ENCODE measurements at places on chromosomes 16 and 17.
A peak's percentile ranks its signal among the peaks of the same experiment; 100 is the strongest.

- DNase-seq: no peak
Measured at GRCh38 chr17:16415031-16415924, at the start of gene TRPV2. TSS of gene TRPV2 (plus strand) at chr17:16415571. CDS start at chr17:16417669, 2,098 bp downstream.

DNA sequence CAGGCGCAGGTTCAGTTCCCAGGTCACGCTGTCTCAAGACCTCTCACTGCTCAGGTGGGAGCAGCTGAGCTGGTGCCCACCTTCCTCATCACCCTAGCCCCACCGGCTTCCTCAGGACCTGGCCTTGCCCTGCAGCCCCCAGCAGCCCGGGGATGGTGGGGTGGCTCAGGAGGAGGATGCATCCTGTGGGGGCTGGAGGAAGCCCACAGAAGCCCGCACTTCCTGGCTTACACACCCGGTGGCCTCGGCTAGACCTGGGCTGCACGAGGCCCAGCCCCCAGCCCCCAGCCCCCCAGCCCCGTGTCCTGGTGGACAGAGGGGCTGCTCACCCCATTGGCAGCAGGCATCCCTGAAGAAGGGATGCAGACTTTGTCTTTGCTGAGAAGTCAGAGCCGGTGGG lies 43.4 kb downstream of the BAHCC1 start:
- no peak for DNase-seq

DNA sequence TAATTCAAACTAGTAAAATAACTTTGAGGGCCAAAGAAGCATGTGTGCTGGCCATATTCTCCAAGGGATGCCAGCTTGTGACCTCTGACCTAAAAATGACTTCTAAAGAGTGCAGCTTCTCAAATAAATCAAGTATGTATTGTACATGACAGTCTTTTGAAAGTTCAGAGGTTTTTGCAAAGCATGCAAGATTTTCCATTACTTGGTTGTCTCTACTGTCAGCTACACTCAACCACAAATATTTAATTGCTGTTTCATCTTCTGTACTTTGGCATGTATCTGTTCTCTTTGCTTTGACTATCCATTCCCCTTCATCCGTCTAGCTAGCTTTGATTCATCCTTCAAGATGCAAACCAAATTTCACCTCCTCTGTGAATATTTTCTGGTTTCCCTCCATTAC lies 121.9 kb upstream of the HS3ST2 start:
- no peak for DNase-seq

- DNase-seq: peak; percentile 15
Measured at GRCh38 chr17:64781014-64781756, 119.1 kb upstream of the SMURF2 start.

GRCh38 chr17:67784364-67785121 lies 40.8 kb upstream of the BPTF start:
- DNase-seq: no peak

DNA sequence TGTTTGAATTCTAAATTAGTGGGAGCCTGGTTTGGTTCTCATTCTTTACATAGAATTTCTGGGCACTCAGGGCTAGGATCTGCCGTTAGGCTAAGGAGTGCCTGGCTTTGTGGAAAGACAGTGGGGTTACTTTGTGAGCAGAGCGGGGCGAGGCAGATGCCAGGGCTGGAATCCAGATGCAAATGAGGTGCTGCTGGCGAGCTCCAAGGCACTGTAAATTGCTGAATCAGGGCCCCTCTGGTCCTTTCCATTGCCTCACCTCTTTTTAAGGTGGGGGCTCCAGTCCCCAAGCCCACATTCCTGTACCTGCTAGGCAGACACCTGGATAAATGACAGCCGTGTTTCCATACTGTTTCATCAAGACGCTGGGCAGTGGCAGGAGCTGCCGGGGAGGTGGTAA lies 33.8 kb downstream of the PIPOX start:
- no peak for DNase-seq

GRCh38 chr17:4601326-4601725 lies 17.0 kb downstream of the SMTNL2 start:
- DNase-seq: no peak

DNA sequence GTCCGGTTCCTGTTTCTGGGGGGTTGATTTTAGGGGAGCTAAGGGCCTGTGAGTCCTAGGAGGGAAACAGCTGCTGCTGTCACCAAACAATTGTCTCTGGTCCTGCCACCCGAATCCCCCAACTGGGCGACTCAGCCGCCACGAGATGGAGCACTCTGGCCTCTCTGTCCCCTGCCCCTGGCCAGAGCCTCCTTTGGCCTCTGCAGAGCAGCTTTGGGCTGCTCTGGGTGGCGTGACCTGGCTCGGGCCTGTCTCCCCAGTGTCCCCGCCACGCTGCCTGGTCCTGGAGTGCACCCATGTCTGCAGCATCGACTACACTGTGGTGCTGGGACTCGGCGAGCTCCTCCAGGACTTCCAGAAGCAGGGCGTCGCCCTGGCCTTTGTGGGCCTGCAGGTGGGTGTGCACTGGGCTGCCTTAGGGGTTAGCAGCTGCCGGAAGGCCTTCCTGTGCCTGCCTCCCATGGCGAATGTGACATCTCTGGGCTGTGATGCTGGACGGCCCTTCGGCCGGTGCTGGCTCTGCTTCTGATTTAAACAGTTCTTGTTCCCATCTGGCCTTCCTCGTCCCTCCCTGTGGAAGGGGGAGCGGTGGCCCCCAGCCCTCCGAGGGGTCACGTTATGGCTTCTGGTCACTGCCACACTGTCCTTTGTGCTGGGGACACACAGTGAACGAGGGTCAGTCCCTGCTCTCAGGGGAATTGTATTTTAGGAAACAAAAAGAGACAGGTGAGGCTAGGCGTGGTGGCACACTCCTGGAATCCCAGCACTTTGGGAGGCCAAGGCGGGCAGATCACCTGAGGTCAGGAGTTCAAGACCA lies 11.6 kb upstream of the RNF213 start:
- no peak for DNase-seq

DNA sequence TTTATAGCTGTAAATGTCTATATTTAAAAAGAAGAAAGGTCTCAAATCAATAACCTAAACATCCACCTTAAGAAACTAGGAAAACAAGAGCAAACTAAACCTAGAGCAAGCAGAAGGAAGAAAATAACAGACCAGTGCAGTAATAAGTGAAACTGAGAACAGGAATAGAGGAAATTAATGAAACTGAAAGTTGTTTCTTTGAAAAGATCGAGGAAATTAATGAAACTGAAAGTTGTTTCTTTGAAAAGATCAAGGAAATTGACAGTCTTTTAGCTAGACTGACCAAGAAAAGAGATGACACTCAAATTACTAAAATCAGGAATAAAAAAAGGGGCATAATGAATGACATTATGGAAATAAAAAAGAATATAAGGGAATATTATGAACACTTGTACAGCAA lies 46.4 kb downstream of the SLFN5 start:
- DNase-seq: no peak

- DNase-seq: no peak
Measured at GRCh38 chr17:35293151-35293847, 50.4 kb downstream of the SLFN5 start.

DNA sequence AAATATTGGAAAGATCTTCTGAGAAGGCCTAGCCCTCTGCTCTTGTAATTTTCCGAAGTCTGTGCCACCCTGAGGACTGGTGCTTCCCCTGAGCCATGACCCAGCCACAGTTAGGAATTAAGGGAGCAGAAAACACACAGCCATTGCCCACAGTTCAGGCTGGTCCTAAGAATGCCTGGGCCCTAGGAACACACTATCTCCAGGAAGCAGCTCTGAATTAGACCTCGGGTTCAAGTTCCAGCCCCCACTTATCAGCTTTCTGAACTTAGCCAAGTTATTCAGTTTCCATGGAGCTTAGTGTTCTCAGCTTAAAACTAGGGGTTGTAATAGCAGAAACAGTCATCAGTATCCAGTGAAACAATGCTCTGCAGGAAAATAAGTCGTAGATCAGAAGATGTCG lies 56.0 kb downstream of the CDH13 start:
- no peak for DNase-seq

- DNase-seq: no peak
Measured at GRCh38 chr17:54967621-54968261, 713 bp downstream of the COX11 start.

- DNase-seq: no peak
Measured at GRCh38 chr16:4214215-4214621, 27.7 kb downstream of the SRL start.
